ENCODE measurements at places on chromosomes 4 and X. TPM values are rescaled to one million over a fixed set of nuclear protein-coding genes. Genes with fewer than 3 reads are reported as not detected.

DNA sequence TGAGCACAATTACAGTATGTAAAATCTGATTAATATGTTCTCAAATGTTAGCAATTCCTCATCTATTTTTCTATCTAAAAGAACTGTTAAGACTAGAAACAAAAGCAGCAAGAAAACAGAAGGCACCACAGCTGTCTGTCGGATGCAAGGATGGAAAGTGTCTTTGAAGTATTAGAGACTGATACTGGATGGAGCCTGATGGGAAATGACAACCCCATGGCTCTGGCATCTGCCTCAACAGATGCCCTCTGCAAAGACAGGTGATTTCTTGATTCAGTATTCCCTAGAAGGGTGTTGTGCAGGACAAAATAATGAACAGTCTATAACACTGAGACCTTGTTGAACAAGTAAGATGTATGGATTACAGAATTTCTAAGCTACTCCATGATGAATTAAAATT lies 19.7 kb downstream of the LRCH2 start:
- no peaks in the 10 kb centered on the region for H3K36me3 ChIP-seq
- no peaks in the 10 kb centered on the region for H3K4me1 ChIP-seq
- DNase-seq, result no peak
- no peak overlapping the region for H3K4me3 ChIP-seq
- H3K27ac ChIP-seq, result no peak overlapping the region

DNA sequence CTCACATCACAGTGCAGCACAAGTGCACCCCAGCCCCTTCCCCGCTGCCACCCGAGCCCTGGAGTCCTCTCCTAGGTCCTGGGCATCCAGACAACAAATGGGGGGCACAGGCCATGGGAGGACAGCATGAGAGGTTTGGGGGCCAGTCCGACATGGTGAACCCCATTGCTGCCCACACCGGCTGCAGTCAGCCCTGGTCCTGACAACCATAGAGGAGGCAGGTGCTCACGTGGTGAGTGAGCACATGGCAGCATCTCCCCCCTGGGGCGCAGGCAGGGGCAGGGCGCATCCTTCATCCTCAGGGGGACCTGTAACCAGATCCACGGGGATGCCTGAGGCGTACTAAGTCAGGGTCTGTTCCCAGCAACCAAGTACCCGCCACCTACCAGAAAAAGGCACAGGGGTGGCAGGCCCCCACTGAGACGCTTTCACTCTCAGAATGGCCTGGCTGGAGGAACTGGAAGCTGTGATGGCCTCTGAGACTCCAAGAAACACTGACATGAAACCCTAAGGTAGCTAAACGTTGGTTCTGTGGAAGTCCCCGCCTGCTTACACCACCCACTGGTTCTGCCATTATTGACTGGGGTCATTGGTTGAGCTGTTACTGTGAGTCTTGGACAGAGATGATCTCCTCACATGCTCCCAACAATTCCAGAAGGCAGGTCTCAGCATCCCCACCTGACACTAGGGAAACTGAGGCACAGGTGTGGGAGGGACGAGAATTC lies 6.5 kb downstream of the ZFYVE28 start:
- H3K4me3 ChIP-seq, result no peak overlapping the region
- no peak overlapping the region for H3K27ac ChIP-seq
- DNase-seq, result no peak
- peaks cover 2% of the 10 kb centered on the region for H3K4me1 ChIP-seq
- no peaks in the 10 kb centered on the region for H3K36me3 ChIP-seq

GRCh38 chrX:113833096-113834055 lies 750.5 kb upstream of the HTR2C start:
- no peak overlapping the region for H3K27ac ChIP-seq
- DNase-seq, result no peak
- H3K36me3 ChIP-seq, result no peaks in the 10 kb centered on the region
- H3K4me3 ChIP-seq, result no peak overlapping the region

- H3K4me1 ChIP-seq, result peaks cover 3% of the 10 kb centered on the region
- no peak overlapping the region for H3K27ac ChIP-seq
- H3K36me3 ChIP-seq, result peaks cover under 1% of the 10 kb centered on the region
- no peaks in the 10 kb centered on the region for H3K27me3 ChIP-seq
- H3K4me3 ChIP-seq, result no peak overlapping the region
Observed at GRCh38 chr4:80062527-80062926, 10.5 kb downstream of the ANTXR2 start.

GRCh38 chrX:24173115-24173847 lies 23.8 kb downstream of the ZFX start:
- no peaks in the 10 kb centered on the region for H3K36me3 ChIP-seq
- DNase-seq, result no peak
- H3K27ac ChIP-seq, result no peak overlapping the region
- no peaks in the 10 kb centered on the region for H3K27me3 ChIP-seq

DNA sequence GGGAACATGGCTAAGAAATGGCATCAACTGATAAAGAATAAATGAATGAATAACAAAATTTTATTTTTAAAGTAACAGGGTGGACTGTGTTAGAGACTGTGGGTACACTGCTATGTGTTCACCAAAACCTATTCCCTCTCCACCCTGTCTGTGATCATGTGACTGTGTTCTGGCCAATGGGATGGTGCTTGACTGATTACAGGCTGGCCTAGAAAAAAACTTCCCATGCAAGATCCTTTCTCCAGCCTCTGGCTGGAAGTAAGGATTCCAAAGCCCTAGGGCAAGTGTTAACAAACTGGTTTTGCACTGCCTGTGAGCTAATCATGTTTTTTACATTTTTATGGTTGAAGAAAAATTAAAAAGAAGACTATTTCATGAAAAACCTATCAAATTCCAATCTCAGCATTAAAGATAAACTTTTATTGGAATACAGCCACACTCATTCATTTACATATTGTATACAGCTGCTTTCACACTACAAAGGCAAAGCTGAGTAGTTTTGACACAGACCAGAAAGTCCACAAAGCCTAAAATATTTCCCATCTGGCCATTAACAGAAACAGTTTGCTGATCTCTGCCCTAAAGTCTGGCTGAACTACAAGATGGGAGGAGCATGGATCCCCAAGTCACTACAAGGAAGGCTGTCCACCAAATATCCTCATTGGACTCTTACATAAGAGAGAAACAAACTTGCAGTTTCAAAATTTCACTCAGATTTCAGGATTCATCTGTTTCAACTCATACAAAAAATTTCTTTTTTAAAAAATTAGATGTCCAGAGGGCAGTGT lies 133.2 kb downstream of the ARHGAP6 start:
- no peaks in the 10 kb centered on the region for H3K4me1 ChIP-seq
- no peak overlapping the region for H3K27ac ChIP-seq
- H3K36me3 ChIP-seq, result no peaks in the 10 kb centered on the region
- DNase-seq, result no peak
- H3K27me3 ChIP-seq, result no peaks in the 10 kb centered on the region

DNA sequence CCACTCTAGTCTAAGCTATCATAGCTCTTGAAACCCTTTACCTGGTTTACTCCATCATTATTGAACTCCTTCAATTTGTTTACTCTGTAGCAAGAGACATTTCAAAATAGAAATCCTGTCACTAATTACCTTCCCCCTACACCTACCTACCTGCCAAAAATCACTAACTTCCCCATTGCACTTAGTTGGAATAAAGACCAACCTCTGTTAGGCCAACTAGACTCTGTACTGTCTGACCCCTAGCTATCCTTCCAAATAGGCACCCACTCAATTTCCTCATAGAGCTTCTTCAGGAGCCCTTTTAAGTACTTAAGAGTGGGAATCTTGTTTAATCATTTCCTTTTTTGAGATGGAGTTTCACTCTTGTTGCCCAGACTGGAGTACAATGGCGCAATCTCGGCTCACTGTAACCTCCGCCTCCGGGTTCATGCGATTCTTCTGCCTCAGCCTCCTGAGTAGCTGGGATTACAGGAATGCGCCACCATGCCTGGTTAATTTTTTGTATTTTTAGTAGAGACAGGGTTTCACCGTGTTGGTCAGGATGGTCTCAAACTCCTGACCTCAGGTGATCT lies 8.9 kb upstream of the CDKL2 start:
- H3K4me1 ChIP-seq, result no peaks in the 10 kb centered on the region
- no peaks in the 10 kb centered on the region for H3K36me3 ChIP-seq
- no peak overlapping the region for H3K27ac ChIP-seq
- no peaks in the 10 kb centered on the region for H3K27me3 ChIP-seq
- no peak overlapping the region for H3K4me3 ChIP-seq

DNA sequence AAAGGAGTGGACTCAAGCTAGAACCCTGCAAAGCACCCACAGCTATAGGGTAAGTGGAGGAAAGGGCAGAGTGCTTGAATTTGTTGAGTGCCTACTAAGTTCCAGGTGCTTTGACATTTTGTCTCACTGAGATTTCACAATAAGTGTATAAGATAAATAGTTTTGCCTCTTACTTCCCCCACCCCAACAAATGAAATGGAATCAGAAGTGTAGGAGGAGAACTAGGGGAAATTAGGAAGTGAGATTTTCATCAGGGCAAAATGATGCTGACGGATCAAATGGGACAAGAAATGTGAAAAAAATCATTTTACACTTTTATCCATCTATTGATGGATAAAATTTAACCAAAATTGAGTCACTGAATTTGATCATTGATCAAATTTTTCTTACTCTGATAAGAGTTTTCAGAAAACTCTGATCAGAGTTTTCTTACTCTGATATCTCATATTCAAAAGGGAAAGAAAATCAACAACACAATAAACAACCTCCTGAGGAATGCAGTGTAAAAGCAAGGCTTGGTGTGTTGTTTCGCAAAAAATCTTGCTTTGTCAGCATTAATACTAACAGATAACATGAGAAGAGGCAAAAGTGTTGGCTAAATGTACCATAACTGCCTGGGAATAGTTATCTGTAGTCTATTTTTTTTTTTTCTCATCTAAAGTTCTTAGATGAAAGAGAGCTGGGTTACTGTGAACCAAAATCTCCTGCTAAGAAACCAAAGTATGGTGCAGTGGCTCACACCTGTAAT lies 24.9 kb downstream of the PLAC8 start:
- H3K4me3 ChIP-seq, result no peak overlapping the region
- DNase-seq, result no peak
- H3K4me1 ChIP-seq, result no peaks in the 10 kb centered on the region
- no peaks in the 10 kb centered on the region for H3K27me3 ChIP-seq

DNA sequence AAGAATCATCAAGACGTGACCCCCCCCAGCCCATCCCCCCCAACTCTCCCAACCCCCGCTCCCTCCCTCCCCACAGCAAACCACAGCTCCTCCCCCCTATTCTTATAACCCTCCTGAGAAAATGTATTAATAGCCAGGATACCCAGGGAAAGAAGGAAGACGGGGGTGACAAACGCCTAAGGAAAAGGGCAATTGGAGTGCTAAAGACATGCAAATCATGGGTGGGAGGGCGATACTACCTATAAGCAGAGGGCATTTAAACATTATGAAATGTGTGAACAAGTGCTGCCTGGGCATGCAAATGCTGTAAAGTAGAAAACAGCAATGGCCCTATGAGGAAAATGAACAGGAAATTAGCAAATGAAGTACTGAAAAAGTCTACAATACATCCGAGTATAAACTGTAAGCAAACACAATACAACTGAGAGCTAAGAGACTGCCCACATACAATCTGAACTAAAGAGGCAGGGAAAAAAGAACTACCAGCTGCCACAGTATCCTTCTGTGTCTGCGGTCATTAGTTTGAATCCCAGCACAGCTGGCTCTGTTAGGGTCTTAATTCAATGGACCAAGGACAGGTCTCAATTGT lies 2.4 kb downstream of the CXXC4 start:
- no peak for DNase-seq
- H3K27me3 ChIP-seq, result no peaks in the 10 kb centered on the region
- peak overlapping the region; percentile 76 for H3K27ac ChIP-seq
- no peaks in the 10 kb centered on the region for H3K36me3 ChIP-seq

GRCh38 chrX:21985332-21985777 lies 44.8 kb downstream of the SMS start:
- DNase-seq, result peak; percentile 45
- H3K36me3 ChIP-seq, result no peaks in the 10 kb centered on the region
- no peaks in the 10 kb centered on the region for H3K27me3 ChIP-seq
- no peak overlapping the region for H3K27ac ChIP-seq
- no peaks in the 10 kb centered on the region for H3K4me1 ChIP-seq

DNA sequence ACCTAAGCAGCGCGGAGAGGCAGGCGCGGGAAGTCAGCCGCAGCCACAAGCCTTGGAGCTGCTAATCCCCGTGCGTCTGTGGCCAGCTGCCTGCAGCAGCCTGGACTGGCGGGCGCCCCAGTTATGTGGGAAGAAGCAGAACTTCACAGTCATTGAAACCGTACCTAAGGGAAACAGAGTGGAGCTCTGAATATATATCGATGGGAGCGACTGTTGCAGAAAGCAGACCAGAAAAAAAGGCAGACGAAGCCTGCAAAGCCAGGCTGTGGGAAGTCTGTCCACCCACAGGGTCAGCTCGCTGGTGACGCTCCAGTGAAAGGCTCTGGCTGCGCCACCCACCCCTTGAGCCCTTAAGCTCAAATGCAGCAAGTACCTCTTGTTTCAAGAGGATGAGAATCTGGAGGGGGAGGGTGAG lies 24.7 kb downstream of the KCNE5 start:
- no peak overlapping the region for H3K27ac ChIP-seq
- no peaks in the 10 kb centered on the region for H3K27me3 ChIP-seq
- DNase-seq, result no peak
- H3K36me3 ChIP-seq, result no peaks in the 10 kb centered on the region

- H3K36me3 ChIP-seq, result no peaks in the 10 kb centered on the region
- no peak for DNase-seq
- no peak overlapping the region for H3K4me3 ChIP-seq
- no peak overlapping the region for H3K27ac ChIP-seq
Observed at GRCh38 chr4:159353422-159354116, 250.7 kb downstream of the RAPGEF2 start.

GRCh38 chr4:19700992-19701391 lies 550.7 kb upstream of the SLIT2 start:
- H3K27ac ChIP-seq, result no peak overlapping the region
- no peak overlapping the region for H3K4me3 ChIP-seq
- H3K27me3 ChIP-seq, result no peaks in the 10 kb centered on the region
- no peaks in the 10 kb centered on the region for H3K36me3 ChIP-seq
- DNase-seq, result no peak
- no peaks in the 10 kb centered on the region for H3K4me1 ChIP-seq

DNA sequence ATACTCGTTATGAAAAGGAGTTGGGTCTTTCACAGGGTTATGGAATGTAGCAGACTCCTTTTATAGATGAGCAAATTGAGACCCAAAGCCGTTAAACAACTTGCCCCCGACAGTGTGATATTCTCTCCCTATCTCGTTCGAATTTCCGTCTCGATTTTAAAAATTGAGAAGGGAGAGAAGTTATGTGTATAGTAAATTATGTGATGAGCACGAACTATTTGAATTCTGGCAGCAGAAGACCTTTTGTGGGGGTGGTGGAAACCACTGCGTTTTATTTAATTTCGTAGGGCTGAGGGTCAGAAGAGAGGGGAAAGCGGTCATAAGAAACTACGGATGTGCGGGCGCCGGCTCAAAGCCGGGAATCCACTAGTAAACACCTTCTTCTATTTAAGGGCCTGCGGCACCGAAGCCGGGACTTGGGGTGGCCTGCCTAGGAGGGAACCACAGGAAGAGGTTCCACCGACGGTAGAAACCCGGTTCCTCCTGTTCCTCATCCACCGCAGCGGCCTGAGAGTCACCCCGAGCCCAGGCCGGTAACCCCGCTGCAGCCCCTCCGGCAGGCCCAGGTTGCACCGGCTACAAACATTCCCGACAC lies 1.5 kb upstream of the DDX3X start:
- H3K27me3 ChIP-seq, result no peaks in the 10 kb centered on the region
- H3K4me1 ChIP-seq, result no peaks in the 10 kb centered on the region
- peak; percentile 7 for DNase-seq
- H3K36me3 ChIP-seq, result no peaks in the 10 kb centered on the region

The P2RY10 gene
- 0.96 TPM for total RNA-seq

The SLC10A4 gene
- 1.1 TPM for total RNA-seq

Measured in prostate gland (tissue), 2 donors.